ENCODE measurements at places on chromosomes 3 and 15. TPM values are rescaled to one million over a fixed set of nuclear protein-coding genes. Genes with fewer than 3 reads are reported as not detected.

Gene SELENOT
- polyA plus RNA-seq, result 187 TPM

Gene FBN1
- 374 TPM for polyA plus RNA-seq

Gene LTK
- not detected for polyA plus RNA-seq

Gene CFAP91
- not detected for polyA plus RNA-seq

Gene IGDCC3
- polyA plus RNA-seq, result 0.11 TPM

Gene P2RY14
- polyA plus RNA-seq, result not detected
